ENCODE measurements at places on chromosomes 4 and X.

DNA sequence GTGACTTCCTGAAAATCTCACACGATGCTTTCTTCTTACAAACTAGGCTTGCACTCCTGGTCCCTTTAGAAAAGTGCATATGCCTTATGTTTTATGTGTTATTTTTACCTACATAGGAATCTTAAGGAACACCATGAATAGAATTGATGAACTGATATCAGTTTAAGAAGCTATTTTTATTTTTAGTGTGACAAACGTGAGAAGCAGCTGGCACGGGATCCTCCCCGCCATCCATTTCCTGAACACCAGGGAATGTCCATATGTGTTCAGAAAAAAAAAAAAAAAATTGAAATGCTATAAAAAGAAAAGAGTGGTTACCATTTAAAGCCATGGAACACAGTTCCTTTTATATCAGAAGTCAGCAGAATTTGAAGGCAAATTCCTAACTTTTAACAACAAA lies 1096.1 kb upstream of the PRKX start:
- DNase-seq = no peak

DNA sequence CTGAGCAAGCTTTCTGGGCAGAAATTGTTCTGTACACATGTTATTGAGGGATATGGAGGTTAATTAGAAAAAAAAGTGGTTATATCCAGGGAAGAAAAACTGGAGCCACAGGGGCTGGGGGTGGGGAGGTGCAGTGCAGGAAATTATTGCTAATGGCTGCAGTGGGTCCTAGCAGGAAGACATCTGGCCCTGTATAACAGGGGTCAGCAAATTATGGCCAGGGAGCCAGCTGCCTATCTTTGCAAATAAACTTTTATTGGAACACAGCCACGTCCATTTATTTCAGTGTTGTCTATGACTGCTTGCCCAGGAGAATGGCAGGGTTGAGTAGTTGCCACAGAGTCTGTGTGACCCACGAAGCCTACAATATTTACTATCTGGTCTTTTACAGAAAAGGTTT lies 23.4 kb upstream of the PRPS2 start:
- DNase-seq = no peak

DNA sequence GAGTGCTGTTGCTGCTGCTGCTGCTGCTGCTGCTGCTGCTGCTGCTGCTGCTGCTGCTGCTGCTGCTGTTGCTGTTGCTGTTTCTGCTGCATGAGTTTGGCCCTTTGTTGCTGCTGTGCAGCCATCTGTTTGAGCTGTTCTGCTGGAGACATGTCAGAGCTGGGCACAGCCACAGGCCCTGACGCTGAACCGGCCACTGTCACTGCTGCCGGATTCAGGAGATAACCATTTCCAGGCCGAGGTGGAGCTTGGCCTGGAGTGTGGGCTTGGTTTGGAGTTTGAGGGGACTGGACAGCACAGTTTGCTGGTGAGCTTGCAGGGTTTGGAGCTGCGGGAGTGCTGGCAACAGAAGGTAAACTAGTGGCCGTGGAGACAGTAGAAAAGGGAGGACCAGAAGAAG lies 224.3 kb downstream of the MGST2 start:
- DNase-seq = no peak

- no peak for DNase-seq
Measured at GRCh38 chr4:112029771-112030171, 115.5 kb upstream of the FAM241A start.
